ENCODE measurements at places on chromosomes 12 and 14. TPM values are rescaled to one million over a fixed set of nuclear protein-coding genes. Genes with fewer than 3 reads are reported as not detected.

GRCh38 chr12:77116277-77116676 lies 50.9 kb upstream of the E2F7 start:
- no peak for DNase-seq

- DNase-seq = no peak
These were observed 27.5 kb downstream of the KLRK1 start for GRCh38 chr12:10362325-10362724.

DNA sequence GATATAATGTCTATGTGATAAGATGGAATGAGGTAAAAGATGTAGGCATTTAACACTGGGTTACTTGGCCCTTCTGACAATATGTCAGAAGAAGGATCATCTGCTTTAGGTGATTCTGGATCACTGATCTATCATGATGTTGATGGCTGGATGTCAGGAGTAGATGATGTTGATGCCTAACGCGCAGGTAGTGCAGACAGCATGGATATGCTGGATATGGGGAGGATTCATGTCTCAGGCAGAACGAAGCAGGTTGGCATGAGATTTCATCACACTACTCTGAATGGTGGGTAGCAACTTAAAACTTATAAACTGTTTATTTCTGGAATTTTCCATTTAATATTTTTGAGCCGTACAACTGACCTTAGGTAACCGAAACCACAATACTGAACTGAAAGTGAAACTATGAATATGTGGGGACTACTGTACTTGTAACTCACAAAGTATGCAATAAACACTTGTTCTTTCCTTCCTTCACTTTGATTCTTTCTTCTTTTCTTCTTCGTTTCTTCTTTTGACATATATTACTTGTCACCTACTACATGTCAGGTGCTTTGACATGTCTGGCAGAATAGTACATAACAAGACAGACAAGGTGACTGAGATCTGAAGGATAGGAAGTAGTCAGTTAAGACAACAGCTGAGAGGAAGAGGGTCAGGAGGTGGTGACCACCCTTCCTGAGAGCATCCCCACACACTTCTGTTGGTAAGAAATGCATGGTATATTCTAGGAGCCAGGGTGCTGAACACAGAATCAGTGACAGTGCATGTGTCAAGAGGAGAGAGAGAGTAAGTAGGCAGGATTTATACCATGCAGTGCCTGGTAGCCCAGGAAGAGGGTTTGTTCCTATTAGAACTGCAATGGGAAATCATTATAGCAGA lies 238.8 kb downstream of the PPFIA2 start:
- DNase-seq = no peak

- no peak for DNase-seq
These were observed 1324.8 kb downstream of the TMEM121 start for GRCh38 chr14:106850913-106851825.

DNA sequence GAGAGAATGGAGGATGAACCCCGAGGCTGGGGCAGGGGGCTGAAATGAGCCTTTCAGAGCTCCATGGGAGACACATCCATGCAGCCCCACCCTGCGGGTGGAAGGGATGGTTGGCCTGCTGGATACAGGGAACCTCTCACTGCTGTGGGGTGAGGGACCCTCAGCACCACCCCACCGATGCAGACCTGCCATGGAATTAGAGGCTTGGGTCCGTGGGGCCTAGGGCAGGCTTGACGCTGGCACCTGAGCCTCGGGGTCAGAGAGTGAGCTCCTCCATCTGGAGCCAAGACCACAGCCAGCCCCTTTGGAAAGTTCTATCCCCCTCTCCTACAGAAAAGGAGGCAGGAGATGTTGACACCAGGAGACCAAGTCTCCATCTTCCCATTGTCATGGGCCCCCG lies 7.4 kb upstream of the KRT74 start:
- DNase-seq = no peak

DNA sequence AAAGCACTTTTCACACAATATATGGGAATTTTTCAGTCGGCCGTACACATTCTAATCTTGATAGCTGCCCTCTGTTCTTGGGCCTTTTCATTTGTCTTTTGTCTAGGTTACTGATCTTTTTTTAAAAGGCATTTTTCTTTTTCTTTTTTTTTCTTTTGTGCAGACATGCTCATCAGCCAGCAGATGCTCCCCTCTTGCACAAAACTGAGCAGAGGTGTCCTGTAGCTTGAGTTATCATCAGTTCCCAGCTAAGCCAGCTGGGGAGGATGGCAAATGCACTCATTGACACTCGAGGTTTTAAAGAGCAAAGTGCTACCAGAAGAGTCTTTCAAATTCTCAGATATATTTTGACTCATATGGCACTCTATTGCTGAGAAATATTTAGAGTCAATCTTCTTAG lies 913.9 kb upstream of the SEL1L start:
- DNase-seq = no peak

DNA sequence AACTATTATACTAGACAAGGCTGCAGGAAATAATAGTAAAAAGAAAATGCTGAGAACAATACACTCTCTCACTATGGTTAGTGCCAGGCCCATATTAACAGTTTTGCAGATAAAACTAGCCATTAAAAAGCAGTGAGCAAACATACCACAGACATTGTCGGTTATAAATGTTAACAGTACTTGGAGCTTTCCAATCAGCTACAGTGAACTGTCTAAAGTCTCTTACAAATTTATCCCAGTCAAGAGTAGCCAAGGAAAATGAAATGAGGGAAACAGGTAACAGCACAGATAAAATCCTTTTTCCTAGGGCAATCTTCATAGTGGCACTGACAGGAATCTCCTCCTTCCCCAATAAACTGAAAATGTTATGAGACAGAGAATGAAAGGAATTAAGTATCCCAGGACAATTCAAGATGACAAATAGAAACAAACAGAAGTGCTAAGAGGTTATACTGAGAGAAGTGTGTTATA lies 30.8 kb downstream of the PAWR start:
- no peak for DNase-seq

GRCh38 chr12:1705774-1706631 lies 15.1 kb downstream of the ADIPOR2 start:
- no peak for DNase-seq

DNA sequence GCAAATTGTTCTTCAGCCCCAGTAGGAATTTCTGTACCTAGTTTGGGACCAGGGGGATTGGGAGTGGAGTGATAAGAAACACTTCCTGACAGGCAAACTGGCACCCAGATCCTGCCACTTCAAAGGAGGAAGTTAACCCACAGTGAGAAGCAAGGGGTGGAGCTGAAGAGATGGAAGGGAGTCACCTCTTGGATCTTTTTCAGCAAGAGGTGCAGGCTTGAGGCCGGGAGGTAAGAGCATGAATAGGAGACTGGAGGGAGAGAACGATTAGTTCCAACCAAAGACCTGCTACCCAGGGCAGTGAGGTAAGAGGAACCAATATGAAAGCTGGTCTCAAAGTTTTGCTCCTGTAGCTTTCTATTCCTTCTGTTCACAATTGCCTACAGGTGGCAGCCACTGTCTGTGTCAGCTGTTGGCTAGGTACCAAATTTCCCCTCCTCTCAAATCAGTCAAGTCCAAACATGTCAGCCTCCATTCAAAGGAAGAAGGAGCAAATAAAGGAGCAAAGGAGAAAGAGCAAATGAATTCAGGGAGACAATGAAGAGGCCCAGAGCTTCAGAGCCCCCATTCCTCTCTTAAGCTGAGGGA lies 14.9 kb upstream of the TAC3 start:
- DNase-seq = no peak

Gene KRT83
- total RNA-seq = not detected

Gene TNFAIP2
- total RNA-seq = 108 TPM

Gene GPD1
- 1.1 TPM for total RNA-seq

Gene CCDC175
- 0.16 TPM for total RNA-seq

Gene KRT78
- not detected for total RNA-seq

Gene SLC25A47
- total RNA-seq = not detected

Gene CPM
- 2.2 TPM for total RNA-seq
